Mesenteric fat pad (tissue), 1 donor: ENCODE measurements at places on chromosomes 11 and 22.

GRCh38 chr11:66187453-66187852 lies 81.0 kb upstream of the RAB1B start:
- DNase-seq = no peak

GRCh38 chr11:26710489-26710888 lies 11.4 kb downstream of the SLC5A12 start:
- DNase-seq = no peak

GRCh38 chr11:83574519-83574918 lies 288.4 kb upstream of the CCDC90B start:
- no peak for DNase-seq

GRCh38 chr11:119624102-119624615 lies 104.8 kb downstream of the NECTIN1 start:
- DNase-seq = no peak

DNA sequence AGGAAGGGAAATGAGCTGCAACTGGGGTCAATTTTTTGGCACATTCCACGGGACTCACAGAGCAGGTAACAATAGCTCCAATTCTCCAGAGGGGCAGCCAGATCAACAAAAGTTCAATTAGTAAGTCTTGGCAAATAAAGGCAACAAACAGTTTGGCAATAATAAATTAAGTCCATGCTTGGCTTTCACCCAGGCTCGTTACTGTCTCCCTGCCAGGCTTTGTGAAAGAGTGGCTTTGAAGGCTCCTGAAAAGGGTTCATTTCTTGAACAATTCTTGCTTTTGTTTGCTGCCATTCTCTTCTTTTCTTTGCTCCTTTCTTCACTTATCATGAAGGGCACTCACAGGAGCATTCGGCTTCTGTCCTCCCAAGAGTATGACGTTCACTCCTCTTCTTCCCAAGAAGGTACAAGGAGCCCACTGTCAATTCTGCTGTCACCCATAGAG lies 123.3 kb downstream of the APIP start:
- no peak for DNase-seq

DNA sequence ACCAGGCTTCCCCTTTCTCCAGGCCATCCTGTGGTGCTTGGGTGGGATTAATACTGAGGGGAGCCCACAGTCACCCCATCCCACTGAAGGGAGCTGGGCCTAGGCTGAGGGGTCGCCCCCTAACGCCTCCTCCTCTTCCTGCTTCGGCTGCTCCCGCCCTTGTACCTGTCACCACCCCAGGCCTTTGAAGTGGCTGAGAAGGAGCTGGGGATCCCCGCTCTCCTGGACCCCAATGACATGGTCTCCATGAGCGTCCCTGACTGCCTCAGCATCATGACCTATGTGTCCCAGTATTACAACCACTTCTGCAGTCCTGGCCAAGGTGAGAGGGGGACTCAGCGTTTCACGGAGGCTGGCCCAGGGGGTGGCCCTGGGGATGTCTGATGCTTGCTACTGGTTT lies 6.1 kb downstream of the MICALL1 start:
- DNase-seq = no peak

DNA sequence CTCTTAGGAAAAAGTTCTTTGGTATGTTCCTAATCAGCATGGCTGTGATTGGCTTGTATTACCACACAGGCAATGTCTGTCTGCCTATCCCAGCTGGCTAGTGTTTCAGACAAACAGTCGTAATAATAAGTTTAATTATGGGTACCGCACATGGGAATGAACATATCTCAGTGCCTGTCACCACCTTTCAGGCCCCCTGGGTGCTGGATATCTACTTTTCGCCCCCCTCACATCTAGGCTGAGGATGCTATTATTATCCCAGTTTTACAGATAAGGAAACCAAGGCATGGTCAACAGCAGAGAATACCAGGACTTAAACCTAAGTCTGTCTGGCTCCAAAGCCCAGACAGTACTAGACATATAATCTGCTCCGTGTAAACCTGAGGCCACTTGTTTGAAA lies 174.8 kb downstream of the SPON1 start:
- DNase-seq = no peak

DNA sequence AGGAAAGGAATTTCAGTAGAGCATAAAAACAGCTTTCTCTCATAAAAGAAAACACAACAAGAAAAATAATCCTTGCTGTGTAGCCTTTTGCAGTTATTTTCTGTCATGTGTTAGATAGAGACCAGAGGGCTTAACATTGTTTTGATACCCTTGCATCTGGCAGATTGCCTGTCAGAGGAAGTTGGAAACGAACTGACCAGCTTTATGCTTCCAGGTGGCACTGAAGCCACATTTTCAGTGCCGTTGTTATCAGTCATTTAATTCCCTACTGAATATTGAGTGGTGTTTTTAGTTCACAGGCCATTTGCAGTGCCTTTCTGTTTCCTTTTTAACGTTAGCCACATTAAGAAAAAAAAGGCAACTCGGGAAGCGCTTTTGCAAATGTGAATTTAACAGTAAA lies 21.5 kb upstream of the RAG2 start:
- no peak for DNase-seq

DNA sequence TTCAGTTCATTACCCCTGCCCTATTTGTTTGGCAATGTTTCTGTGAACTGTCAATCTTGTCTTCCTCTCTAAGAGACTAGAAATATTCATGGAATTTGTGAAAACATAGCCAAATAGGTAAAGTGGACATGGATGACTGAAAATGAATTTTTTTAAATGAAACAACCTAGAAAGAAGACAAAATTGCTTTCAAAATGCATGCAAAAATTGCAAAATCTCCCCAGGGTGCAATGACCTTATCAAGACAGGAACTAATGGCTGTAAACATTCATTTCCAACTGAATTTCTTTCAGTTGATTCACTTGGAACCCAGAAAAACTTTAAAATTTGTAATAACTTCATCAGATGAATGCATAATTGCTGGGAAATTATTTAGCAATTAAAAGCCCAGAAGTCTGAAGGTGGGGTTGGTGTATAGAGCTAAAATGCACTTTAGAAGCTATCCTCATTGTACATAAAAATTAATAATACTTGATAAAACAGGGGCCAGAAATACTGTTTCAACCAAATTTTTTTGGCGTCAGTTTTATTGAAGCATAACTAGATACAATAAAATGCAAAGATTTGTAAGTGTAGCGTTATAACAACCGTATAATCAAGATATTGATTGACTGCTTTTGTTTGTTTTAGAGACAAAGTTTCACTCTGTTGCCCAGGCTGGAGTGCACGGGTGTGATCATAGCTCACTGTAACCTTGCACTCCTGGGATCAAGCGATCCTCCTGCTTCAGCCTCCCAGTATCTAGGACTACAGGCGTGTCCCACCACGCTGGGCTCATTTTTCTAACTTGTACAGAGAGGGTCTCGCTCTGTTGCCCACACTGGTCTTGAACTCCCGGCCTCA lies 27.6 kb upstream of the SLC35C1 start:
- peak; percentile 59 for DNase-seq

- DNase-seq = no peak
These were observed 6.1 kb downstream of the WNT7B start for GRCh38 chr22:45970705-45971407.

GRCh38 chr11:80958361-80958760 lies 1517.5 kb upstream of the TENM4 start:
- DNase-seq = no peak

- DNase-seq = no peak
These were observed 35.0 kb upstream of the EHF start for GRCh38 chr11:34585735-34586487.

DNA sequence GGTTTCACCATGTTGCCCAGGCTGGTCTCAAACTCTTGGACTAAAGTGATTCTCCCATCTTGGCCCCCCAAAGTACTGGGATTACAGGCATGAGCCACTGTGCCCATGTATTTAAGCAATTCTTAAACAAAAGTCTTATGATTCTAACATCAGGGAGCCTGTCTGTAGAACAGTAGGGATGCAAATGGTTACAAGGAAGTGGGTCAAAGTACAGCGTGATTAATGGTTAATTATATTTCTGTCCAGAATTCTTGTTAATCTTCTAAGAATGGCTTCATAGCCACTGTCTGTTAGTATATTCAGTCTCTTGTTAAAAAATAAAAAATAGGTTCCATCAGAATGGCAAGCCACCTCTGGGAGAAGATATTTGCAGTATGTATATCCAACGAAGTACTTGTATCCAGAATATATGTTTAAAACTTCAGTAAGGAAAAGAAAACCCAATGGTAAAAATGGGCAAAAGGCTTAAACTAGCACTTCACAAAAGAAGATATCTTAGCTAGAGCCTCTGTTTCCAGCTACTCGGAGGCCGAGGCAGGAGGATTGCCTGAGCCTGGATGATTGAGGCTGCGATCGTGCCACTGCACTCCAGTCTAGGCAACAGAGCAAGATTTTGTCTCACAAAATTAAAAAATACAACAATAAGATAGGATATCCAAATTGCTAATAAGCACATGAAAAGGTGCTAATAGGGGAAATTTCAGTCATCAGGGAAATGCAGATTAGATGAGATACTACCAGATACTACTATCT lies 22.9 kb downstream of the ATG13 start:
- no peak for DNase-seq

- DNase-seq = peak; percentile 87
These were observed 588.2 kb downstream of the BRD1 start for GRCh38 chr22:49239264-49240015.

DNA sequence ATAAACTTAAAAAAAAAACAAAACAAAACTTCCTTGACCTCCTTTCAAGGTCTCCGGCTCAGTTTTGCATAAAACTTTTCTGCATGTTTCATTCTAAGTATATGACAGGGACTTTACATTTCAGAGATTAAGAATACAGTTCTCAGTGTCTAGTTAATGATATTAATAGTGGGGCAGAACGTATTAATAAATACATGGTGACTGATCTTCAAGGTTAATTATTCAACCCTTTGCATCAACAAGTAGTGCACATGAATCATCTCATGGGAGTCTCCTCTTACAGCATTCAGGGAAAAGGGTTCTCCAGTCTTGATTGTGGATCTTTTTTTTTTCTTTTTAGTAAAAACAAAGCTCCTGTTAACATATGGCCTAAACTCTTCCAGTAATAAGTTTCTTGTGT lies 146.8 kb downstream of the KIRREL3 start:
- DNase-seq = no peak

DNA sequence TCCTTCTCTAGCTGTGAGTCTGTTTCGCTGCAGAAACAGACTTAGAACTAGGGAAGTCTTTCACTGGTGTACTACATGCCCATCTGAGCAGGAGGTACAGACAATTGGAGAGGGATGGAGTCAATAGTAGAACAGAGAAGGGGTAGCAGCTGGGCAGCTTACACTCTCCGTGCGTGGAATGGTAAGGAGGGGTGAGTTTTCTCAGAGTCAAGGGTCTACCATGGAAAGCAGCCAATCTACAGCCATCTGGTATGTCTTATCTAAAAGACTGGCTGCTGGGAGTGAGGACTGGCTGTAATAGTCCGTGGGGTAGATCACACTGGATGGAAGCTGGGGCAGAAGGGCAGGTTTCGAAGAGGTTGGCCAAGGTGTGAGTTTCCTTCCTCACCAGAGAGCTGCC lies 137.3 kb upstream of the TENM4 start:
- DNase-seq = no peak

- DNase-seq = no peak
These were observed 51.1 kb downstream of the LIF start for GRCh38 chr22:30195245-30196140.

DNA sequence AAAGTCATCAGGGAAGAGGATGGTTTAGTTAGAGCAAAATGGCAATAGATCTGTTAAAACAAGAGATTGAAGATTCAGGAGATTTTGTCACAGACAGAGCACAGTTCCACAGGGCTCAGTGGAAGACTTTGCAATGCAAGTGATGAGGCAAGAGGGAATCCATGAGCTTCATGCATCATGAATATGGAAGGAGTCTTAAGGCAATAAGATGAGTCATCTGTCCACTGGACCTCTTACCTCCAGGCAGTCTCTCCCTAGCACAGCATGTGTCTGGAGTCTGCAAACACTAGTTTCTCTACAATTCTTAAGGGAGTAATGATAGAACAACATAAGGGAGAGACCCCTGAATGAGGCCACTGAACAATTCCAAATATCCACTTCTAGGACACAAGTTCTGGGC lies 245.7 kb downstream of the NXPE2 start:
- DNase-seq = no peak

DNA sequence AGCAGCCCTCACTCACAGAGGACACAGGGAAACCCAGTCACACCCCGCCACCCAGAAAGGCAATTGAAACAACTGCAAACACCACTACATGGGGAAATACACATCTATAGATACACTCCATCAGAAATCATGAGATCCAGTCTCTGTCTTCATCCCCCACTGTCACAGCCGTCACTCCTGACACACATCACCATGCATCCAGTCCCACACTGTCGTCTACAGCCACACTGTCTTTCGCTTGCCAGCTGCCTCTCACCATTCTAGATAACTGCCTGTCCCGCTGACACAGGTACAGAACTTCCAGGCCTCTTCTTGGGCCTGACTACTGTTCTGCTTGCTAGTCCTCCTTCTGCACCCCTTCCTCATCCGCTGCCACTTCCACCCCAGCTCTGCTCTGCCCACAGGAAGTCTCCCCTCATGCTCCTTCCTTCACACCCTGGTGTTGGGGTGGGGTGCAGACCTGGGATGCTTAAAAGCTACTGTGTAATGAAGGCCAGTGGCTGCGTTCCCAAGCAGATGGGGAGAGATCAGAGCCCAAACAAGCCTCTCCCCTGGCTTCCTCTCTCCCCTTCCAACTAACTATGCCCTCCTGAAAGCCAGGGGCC lies 42.6 kb downstream of the SLC22A12 start:
- no peak for DNase-seq

- peak; percentile 67 for DNase-seq
These were observed 1447.2 kb downstream of the TBC1D22A start for GRCh38 chr22:48209473-48210197.

DNA sequence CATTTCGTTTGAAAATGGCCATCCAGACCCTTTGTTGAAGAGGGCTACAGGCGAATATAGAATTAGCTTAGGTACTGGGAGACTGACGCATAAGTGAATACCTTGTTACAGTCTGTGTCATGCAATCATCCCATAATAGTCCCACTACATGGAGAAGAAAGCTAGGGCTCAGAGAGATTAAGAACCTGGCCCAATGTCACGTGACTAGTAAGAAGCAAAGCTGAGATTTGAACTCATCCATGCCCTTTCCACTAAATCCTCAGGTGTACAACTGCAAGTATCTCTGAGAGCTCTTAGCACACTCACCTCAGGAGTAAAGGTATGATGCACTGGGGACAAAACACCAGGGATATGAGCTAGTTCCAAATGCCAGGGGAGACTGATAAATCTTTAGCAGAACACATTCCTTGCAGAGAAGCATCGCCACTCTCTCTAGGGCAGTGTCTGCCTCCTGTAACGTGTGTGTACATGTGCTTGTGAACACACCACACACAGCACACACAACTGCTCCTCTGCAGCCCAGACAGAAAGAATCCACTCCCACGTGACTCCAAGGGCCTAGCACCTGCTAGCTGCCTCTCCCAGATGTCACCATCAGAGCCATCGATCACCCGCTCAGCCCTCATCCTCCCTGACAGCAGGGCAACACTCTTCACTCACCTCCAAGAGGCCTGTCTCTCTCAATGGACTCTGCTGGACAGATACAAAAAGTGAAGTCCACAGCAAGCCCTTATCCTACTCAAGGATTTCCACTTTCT lies 402.8 kb downstream of the NXPE2 start:
- no peak for DNase-seq

GRCh38 chr22:22953791-22954190 lies 66.2 kb downstream of the IGLL5 start:
- no peak for DNase-seq

- DNase-seq = no peak
These were observed 297.3 kb downstream of the INSC start for GRCh38 chr11:15412054-15412453.
